ENCODE measurements at places on chromosomes 7 and 10.

- no peak for DNase-seq
- H3K27me3 ChIP-seq: no peaks in the 10 kb centered on the region
- peaks cover 28% of the 10 kb centered on the region for H3K36me3 ChIP-seq
- H3K4me3 ChIP-seq: no peak overlapping the region
- H3K27ac ChIP-seq: no peak overlapping the region
Observed at GRCh38 chr10:1134156-1134555, 78.0 kb downstream of the WDR37 start.

GRCh38 chr7:2109936-2110609, 122.7 kb downstream of the MAD1L1 start:
- H3K36me3 ChIP-seq: no peaks in the 10 kb centered on the region
- no peak overlapping the region for H3K27ac ChIP-seq
- peaks cover 17% of the 10 kb centered on the region for H3K4me1 ChIP-seq
- H3K27me3 ChIP-seq: no peaks in the 10 kb centered on the region
- no peak for DNase-seq

- H3K4me3 ChIP-seq: peak overlapping the region; percentile 66
- no peaks in the 10 kb centered on the region for H3K36me3 ChIP-seq
Observed at GRCh38 chr10:50416181-50416824, 165.0 kb upstream of the ASAH2 start.

DNA sequence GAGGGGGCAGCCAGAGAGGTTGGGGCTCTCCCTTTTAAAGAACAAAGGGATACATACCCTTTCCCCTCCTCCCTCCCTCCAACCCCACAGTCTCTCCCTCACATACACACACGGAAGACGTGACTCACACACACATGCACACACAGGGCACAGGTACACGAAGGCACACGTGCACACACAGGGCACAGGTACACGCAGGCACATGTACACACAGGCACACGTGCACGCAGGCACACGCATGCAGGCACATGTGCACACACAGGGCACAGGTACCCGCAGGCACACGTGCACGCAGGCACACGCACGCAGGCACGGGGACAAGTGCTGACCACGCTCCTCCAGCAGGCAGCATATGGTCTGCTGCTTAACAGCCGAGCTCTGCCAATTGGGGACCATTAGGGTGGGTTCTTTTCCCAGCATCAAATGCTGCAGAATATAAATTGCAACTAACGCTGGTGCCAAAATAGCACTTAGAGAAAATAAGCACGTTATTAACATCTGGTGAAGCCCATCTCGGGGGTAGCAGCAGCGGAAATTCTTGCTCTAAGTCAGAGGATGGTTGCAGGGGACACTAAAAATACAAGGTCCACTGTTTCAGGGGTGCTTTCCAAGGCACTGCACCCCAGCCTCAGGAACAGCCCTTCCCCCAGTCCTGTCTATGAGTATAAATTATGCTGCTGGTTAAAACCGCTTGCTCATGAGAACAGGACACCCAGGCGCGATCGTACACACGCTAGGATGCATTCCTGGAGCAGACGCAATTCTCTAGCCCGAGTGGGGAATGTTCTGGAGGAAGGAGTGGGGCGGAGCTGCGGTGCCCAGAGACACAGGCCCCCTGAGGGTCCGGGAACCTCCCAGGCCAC, 55.2 kb upstream of the TNRC18 start:
- H3K27me3 ChIP-seq: no peaks in the 10 kb centered on the region
- no peak overlapping the region for H3K27ac ChIP-seq
- H3K4me1 ChIP-seq: peaks cover 16% of the 10 kb centered on the region
- no peaks in the 10 kb centered on the region for H3K36me3 ChIP-seq
- DNase-seq: no peak

GRCh38 chr10:114061789-114062188, 18.1 kb downstream of the ADRB1 start:
- H3K27ac ChIP-seq: no peak overlapping the region
- peaks cover 21% of the 10 kb centered on the region for H3K4me1 ChIP-seq
- no peak overlapping the region for H3K4me3 ChIP-seq
- DNase-seq: no peak
- no peaks in the 10 kb centered on the region for H3K27me3 ChIP-seq

DNA sequence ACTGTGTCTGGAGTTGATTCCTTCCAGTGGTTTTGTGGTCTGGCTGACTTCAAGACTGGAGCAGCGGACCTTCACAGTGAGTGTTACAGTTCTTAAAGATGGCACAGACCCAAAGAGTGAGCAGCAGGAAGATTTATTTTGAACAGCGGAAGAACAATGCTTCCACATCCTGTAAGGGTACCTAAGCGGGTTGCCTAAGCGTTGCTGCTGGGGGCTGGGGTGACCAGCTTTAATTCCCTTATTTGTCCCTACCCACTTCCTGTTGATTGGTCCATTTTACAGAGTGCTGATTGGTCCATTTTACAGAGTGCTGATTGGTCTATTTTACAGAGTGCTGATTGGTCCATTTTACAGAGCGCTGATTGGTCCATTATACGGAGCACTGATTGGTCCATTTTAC, 13.2 kb downstream of the AKR1B15 start:
- H3K36me3 ChIP-seq: no peaks in the 10 kb centered on the region
- no peak for DNase-seq
- H3K27ac ChIP-seq: peak overlapping the region; percentile 15
- no peak overlapping the region for H3K4me3 ChIP-seq

GRCh38 chr10:120600871-120601649, 144.0 kb downstream of the PLPP4 start:
- no peak overlapping the region for H3K4me3 ChIP-seq
- H3K4me1 ChIP-seq: peaks cover 6% of the 10 kb centered on the region
- no peaks in the 10 kb centered on the region for H3K36me3 ChIP-seq
- H3K27ac ChIP-seq: no peak overlapping the region

DNA sequence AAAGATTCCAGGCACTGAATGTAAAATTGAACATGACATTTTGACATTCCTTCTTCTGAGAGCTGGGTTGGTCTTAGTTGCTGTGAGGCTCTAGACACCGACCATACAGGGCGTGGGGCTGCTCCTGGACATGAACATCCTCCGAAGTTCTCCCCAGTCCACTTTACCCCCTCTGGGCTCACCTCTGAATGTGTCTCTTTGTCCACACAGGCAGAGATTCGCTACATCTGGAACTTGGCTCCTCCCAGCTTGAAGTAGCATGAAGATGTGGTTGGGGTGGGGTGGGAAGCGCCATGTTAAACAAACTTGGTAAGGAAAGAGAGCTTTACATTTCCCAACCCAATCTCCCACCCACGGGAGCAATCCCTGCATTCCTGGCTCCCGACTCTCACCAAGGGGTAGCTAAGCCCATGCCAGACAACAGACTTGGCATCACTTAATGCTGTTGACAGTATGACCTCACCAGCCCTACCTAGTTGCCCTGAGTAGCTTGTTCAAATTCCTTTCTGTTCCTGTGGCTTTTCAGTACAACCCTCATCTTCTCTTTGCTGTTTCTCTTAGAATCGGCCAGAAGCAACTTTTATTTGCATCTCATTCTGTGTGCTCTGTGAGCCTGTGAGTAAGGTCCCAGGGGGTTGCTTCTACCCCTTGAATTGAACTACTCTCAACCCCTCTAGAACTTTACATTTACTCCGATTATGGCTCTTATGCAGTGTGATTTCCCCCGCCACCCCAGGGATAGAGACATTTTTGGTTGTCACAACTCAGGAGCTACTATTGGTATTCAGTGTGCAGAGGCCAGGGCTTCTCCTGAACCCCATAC, 211.4 kb downstream of the SEC23IP start:
- no peak for DNase-seq
- no peak overlapping the region for H3K27ac ChIP-seq
- no peaks in the 10 kb centered on the region for H3K36me3 ChIP-seq
- H3K4me1 ChIP-seq: no peaks in the 10 kb centered on the region

- H3K27me3 ChIP-seq: no peaks in the 10 kb centered on the region
- H3K36me3 ChIP-seq: no peaks in the 10 kb centered on the region
- H3K4me3 ChIP-seq: peak overlapping the region; percentile 100
- peak; percentile 83 for DNase-seq
Observed at GRCh38 chr10:124417895-124418725, 613 bp downstream of the OAT start.

- H3K4me3 ChIP-seq: no peak overlapping the region
- H3K27me3 ChIP-seq: no peaks in the 10 kb centered on the region
- DNase-seq: peak; percentile 59
- no peaks in the 10 kb centered on the region for H3K36me3 ChIP-seq
- no peak overlapping the region for H3K27ac ChIP-seq
- peaks cover under 1% of the 10 kb centered on the region for H3K4me1 ChIP-seq
Observed at GRCh38 chr7:135275971-135276580, 42.4 kb downstream of the STRA8 start.

DNA sequence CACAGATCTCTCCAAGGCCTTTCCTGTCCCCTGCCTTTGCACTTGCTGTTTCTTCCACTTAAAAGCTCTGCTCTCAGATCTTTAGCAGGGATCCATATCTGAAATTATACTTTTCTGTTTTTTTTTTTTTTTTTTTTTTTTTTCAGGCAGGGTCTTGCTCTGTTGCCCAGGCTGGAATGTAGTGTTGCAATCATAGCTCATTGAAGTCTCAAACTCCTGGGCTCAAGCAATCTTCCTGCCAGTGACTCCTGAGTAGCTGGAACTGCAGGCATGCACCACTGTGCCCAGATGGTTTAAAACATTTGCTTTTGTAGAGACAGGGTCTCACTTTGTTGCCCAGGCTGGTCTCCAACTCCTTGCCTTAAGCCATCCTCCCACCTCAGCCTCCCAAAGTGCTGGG, 5.0 kb upstream of the TSPAN15 start:
- no peak overlapping the region for H3K4me3 ChIP-seq
- H3K4me1 ChIP-seq: peaks cover 35% of the 10 kb centered on the region
- no peak overlapping the region for H3K27ac ChIP-seq

DNA sequence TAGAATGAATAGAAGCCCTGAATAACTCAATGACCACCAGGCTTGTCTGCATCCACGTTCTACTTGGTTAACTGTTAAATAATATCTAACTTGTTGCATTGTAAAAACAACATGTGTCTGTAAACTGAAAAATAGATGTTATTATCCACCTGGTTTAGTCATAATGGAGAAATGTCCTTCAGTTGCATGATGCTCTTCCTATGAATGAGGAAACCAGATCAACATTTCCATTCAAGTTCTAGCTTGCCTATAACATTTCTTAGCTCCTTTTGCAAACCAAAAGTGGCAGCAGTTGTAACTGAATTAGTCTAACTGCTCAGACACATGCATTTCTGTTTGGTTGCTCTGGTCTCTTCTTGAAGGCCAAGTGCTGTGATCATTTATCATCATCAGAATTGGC, 62.9 kb upstream of the BET1 start:
- no peak overlapping the region for H3K4me3 ChIP-seq
- no peaks in the 10 kb centered on the region for H3K27me3 ChIP-seq
- H3K27ac ChIP-seq: no peak overlapping the region
- H3K4me1 ChIP-seq: no peaks in the 10 kb centered on the region
- H3K36me3 ChIP-seq: no peaks in the 10 kb centered on the region
- DNase-seq: no peak

- H3K27ac ChIP-seq: no peak overlapping the region
- no peak for DNase-seq
- H3K27me3 ChIP-seq: no peaks in the 10 kb centered on the region
- no peak overlapping the region for H3K4me3 ChIP-seq
- no peaks in the 10 kb centered on the region for H3K36me3 ChIP-seq
Observed at GRCh38 chr7:75628055-75628454, 110.7 kb downstream of the HIP1 start.

- H3K27ac ChIP-seq: no peak overlapping the region
- H3K36me3 ChIP-seq: peaks cover 3% of the 10 kb centered on the region
- H3K27me3 ChIP-seq: no peaks in the 10 kb centered on the region
- peaks cover 36% of the 10 kb centered on the region for H3K4me1 ChIP-seq
- no peak overlapping the region for H3K4me3 ChIP-seq
Observed at GRCh38 chr7:155752756-155753445, 59.4 kb downstream of the SHH start.

GRCh38 chr7:25105911-25106310, 19.1 kb downstream of the CYCS start:
- H3K4me3 ChIP-seq: no peak overlapping the region
- H3K27me3 ChIP-seq: no peaks in the 10 kb centered on the region
- DNase-seq: no peak
- H3K36me3 ChIP-seq: no peaks in the 10 kb centered on the region
- no peak overlapping the region for H3K27ac ChIP-seq

GRCh38 chr7:21358648-21359047, 69.2 kb upstream of the SP4 start:
- H3K4me3 ChIP-seq: no peak overlapping the region
- no peak overlapping the region for H3K27ac ChIP-seq
- H3K36me3 ChIP-seq: no peaks in the 10 kb centered on the region

DNA sequence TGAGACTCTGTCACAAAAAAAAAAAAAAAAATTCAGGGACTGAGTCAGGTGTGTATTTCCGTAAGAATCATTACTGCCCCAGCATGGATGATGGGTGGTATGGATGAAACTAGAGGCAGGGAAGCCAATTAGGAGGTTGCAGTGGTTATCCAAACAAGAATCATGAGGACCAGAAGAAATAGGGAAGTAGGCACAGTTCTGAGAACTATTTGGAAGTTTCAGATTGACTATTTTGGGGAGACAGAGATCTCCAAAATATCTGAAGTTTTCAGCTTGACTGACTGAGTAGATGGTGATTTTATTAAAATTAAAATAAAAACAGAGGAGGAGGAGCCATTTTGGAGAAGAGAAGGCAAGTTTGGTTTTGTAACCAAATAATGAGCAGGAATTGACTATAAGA, 119.4 kb upstream of the NRBF2 start:
- H3K4me3 ChIP-seq: no peak overlapping the region
- no peaks in the 10 kb centered on the region for H3K27me3 ChIP-seq
- no peaks in the 10 kb centered on the region for H3K4me1 ChIP-seq
- no peak overlapping the region for H3K27ac ChIP-seq

DNA sequence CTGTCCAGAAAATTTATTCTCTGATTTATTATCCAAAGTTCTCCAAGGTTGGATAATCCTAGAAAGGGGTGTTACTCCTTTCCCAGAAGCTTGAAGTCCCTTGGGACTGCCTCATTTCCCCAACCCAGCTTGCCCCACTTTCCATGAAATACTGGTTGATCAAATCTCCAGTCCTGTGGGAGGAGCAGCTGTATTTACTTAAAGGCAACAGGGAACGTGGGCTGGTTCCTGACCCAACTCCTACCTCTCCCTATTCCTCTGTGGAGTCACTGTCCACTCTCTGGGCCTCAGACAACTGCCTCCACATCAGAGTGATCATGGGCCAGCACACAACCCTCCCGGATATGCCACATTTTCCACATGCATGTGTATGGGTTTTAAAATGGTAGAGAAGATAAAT, 166.2 kb upstream of the PRR15 start:
- H3K36me3 ChIP-seq: peaks cover 3% of the 10 kb centered on the region
- H3K4me3 ChIP-seq: no peak overlapping the region
- peaks cover 6% of the 10 kb centered on the region for H3K27me3 ChIP-seq
- H3K27ac ChIP-seq: no peak overlapping the region

- H3K27ac ChIP-seq: no peak overlapping the region
- no peaks in the 10 kb centered on the region for H3K27me3 ChIP-seq
- H3K36me3 ChIP-seq: no peaks in the 10 kb centered on the region
- H3K4me3 ChIP-seq: no peak overlapping the region
- H3K4me1 ChIP-seq: no peaks in the 10 kb centered on the region
- DNase-seq: no peak
Observed at GRCh38 chr10:116699471-116700150, 42.8 kb downstream of the HSPA12A start.

All from suprapubic skin (tissue), 4 donors.